ENCODE measurements at places on chromosomes 4 and X.
A peak's percentile ranks its signal among the peaks of the same experiment; 100 is the strongest.

GRCh38 chr4:82223715-82224114, 150.1 kb downstream of the HNRNPD start:
- DNase-seq = no peak

DNA sequence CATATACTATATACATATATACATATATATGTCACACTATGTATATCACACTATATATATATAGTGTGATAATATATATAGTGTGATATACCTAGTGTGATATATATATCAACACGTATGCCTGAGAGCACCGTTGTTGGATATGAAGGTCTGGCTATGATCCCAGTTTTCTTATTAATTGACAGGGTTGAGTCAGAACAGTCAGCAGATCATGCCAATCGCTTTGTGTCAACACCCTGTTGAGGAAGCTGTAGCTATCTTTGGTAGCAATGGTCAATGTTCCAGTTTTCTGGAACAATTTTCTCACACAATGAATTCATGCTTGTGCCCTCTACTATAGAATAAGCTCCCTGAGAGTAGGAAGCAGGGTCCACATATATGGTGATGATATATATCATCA, 496.0 kb upstream of the AGA start:
- DNase-seq = no peak

GRCh38 chrX:129000018-129000417, 523.3 kb downstream of the SMARCA1 start:
- DNase-seq = no peak

GRCh38 chr4:1011022-1011665, at the start of gene FGFRL1:
Gene FGFRL1, plus strand, starts transcription at chr4:1011626. Its CDS starts 860 bp downstream, at chr4:1012486.
- peak; percentile 85 for DNase-seq

DNA sequence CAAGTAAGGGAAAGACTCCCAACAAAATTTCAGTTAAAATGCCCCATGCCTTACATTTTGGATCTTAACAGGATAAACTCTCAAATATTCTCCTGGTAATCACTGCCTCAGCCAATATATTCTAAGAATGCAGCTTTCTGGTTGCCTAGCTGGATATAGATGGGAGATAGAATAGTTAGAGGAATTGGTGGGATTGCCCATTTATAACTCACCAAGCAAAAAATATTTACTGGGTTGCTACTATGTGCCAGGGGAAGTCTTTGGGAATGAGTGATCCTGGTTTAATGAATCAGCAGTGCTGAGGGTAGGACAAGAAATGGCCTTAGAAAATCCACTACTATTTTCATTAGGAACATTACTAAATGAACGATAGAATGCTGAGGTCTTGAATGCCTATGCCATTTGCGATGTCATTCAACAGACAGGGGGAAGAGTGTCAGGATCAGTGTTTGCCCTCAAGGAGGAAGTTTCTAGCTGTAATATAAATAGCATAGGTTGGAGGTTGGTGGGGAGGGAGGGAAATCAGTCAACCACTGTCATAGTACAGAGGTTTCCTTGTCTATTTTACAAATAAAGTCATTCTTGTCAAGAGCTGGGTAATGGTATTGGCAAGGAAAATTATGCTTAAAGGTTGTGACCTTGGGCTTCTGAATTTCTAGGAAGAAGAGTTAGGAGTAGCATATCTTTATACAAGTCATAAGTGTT, 63.5 kb downstream of the ENOPH1 start:
- no peak for DNase-seq

DNA sequence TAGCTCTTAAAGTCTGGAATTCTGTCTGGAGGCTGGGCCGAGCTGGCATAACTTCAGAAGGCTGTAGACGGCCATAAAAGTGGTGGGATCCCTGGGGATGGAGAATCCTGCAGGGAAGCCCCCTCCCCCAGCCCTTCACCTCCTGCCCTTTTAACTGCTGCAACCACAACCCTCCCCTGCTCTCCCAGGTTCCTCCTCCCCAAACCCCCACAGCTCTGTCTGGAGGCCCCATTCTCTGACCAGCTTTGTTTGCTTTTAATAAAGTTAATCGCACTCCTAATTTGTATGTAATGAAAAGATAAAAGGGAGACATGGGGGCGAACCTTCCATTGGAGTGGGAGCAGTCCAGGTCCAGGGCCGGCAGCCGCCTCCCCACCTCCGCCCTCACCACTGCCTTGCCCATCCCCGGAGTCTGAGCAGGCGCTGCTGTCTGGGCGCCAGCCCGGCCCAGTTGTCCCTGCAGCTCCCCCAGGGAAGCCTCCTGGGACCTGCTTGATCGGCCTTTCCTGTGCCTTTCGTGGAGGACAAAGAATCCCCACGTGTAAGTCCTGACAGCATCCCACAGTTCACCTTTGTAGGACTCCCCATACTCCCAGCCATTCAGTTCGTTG, 84.3 kb downstream of the PJA1 start:
- no peak for DNase-seq

DNA sequence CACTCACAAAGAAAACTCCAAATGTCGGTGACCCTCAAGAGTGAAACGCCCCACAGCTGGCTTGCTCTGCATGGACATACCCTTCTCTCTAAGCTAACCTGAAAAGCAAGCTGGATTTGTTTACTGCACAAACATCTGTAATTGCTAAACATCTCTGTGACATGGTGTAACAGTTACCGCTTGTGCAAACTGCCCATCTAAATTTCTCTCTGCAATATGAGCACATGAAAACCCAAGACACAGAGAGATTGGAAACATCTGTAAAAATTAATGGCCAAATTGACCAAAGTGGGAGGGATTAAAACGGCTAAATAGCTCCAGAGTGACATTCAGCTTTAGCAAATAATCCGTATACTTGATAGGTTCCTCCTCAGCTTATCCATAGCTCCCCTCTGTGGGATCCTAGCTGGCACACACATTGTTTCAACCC, 155.0 kb upstream of the MAP3K15 start:
- no peak for DNase-seq

- DNase-seq = peak; percentile 74
Observed at GRCh38 chr4:102687373-102687981, 73.3 kb downstream of the MANBA start.

- DNase-seq = no peak
Observed at GRCh38 chrX:150694738-150695410, 1.7 kb downstream of the MTMR1 start.

All from RWPE1 (cell line).